ENCODE measurements at places on chromosomes 2 and 18.
A peak's percentile ranks its signal among the peaks of the same experiment; 100 is the strongest.

DNA sequence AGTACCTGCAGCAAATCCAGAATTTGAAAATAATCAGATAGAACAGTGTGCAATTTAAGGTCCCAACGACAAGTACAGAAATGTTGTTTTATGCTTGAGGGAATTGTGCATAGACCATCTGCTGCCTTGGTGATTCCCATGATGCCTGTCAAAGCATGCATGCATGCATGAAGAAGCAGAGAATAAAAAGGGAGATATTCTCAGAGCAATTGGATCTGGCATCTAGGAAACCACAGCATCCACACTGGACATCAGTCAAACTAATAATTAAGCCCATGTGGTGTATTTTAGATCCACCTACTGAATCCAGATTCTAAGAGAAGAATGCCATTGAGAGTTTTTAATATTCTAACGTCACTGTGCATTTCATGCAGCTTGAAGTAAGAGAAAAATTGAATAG is 361.2 kb downstream of the FSIP2 start:
- DNase-seq: no peak

- DNase-seq: no peak
Observed at GRCh38 chr18:57741273-57741672, 61.8 kb downstream of the ATP8B1 start.

- no peak for DNase-seq
Observed at GRCh38 chr2:41061356-41061755, 609.5 kb upstream of the SLC8A1 start.

DNA sequence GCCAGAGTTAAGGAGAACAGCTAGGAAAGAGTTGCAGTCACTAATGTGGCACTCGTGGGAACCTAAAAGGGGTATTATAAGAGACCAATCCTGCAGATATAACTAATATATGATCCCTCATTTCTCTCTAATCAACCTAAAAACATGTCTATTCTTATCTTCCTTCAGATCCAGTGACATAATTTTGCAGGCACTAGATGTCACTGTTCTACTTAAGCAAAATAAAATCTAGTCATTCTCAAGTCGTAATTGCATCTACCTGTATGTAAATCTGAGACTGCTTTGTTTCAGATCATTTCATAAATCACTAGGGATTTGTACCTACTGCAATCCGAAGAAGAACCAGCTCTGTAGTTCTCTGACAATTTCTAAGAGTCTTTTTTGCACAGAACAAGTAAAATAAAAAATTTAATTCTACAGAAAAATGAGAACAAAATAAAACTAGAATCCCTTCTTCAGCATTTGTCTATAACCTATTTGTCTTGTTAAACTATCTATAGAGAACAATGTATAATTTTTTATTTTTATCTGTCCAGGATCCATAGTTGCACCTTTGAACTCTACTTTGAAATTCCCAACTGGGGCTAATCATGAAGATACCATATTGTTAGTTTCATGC is 56.5 kb upstream of the ERBB4 start:
- no peak for DNase-seq

DNA sequence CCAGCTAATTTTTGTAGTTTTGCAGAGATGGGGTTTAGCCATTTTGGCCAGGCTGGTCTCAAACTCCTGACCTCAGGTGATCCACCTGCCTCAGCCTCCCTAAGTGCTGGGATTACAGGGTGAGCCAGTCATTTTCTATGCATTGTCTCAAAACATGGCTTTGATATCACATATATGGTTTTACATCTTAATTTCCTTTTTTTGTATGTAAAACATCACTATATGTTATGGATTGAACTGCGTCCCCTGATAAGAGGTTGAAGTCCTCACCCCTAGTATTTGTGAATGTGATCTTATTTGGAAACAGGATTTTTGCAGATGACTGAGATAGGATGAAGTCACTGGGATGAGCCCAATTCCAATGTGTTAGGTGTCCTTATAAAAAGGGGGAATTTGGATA is 89.8 kb upstream of the MYCN start:
- no peak for DNase-seq

GRCh38 chr2:27792759-27793158 is 21.2 kb downstream of the MRPL33 start:
- no peak for DNase-seq

- no peak for DNase-seq
Observed at GRCh38 chr18:74577019-74577418, 20.7 kb upstream of the ZNF407 start.

DNA sequence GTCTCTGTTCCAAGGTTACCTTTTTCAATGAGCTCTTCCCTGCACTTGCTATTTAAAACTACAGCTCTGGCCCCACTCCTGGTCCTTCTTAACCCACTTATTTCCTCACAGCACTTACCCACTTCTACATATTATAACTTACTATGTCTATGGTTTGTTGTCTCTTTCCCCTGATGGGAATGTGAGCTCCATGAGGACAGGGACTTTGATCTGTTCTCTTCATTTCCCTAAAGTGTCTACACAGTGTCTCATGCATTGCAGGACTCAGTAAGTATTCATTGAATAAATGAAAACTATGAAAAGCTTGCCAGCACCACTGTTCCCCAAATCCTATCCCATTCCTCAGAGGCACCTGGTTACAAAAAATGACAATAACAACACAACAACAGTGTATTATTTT is 18.3 kb upstream of the ACYP2 start:
- no peak for DNase-seq

GRCh38 chr2:170005702-170006101 is 172.2 kb upstream of the MYO3B start:
- DNase-seq: no peak

GRCh38 chr2:121189011-121189410 is 96.0 kb downstream of the TFCP2L1 start:
- no peak for DNase-seq

- DNase-seq: no peak
Observed at GRCh38 chr2:145638675-145639074, 1118.8 kb upstream of the ZEB2 start.

DNA sequence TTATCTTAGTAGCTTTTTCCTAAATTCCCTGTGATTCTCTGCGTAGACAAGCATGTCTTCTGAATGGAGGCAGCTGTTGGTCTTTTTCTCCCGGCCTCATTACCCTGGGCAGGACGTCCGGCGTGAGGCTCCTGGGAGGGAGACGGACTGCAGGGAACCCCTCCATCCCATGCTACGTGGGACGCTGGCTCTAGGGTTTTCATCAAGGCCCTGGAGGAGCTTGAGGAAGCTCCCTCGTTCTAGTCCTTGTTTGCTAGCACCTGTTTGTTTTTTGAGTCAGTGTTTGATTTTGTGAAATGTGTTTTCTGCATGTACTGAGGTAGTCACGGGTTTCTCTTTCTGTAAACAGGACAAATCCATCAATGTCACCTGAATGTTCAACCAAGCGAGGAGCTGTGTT is 99.3 kb upstream of the TMEM18 start:
- no peak for DNase-seq

- no peak for DNase-seq
Observed at GRCh38 chr18:35060122-35060815, 19.1 kb downstream of the MAPRE2 start.

DNA sequence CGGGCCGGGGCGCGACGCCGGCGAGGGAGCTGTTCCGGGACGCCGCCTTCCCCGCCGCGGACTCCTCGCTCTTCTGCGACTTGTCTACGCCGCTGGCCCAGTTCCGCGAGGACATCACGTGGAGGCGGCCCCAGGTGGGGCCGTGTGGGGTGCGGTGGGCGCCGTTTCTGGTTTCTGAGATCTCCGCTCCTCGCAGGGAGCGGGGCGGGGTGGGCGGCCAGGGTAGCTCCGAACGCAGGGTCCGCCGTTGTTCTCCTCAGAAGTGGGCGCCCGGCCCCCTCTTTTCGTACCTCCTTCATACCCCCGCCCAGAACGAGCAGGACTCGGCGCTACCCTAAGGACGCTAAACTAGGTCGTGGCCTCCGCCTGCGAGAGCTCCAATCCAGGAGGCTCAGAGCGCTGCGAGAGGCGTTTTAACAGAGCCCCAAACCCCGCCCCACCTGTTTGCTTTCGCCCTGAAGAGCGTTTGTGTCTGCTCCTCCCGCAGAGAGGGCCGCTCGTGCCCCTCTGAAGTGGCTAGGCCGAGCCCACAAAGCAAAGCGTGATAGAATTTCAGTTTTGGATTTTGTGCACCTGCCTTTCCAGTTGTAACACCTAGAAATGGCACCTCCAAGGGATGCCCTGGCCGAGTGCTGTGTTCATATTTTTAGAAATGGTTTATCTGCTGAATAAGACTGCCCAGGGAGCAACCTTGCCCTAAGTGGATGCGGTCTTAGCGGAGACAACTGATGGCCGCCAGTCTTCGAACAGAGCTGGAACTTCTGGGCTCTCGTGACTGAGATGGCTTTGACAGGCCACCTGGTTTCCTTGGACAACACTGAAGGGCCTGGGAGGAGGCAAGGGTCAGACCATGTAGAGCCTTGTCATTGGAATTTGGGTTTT is 626 bp downstream of the CAPN10 start:
- peak; percentile 57 for DNase-seq

- DNase-seq: no peak
Observed at GRCh38 chr2:182521453-182522404, 94.9 kb upstream of the PDE1A start.

DNA sequence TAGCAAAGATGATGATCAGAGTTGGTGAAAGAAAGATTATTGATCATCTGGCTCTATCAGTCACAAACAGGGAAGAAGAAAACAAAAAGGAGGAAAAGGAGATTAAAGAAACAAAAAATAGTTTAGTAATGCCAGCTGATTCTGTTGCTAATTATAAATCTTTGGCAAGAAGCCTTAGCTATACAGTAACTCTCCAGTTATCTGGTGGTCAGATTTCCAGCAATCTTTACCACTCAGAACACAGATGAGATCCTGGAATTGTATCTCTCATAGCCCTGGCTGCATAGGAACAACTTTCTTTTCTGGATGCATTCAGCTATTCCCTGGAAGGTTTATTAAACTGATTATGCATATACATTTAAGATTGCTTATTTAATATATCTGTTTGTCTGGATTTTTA is 256.8 kb upstream of the ZEB2 start:
- no peak for DNase-seq

DNA sequence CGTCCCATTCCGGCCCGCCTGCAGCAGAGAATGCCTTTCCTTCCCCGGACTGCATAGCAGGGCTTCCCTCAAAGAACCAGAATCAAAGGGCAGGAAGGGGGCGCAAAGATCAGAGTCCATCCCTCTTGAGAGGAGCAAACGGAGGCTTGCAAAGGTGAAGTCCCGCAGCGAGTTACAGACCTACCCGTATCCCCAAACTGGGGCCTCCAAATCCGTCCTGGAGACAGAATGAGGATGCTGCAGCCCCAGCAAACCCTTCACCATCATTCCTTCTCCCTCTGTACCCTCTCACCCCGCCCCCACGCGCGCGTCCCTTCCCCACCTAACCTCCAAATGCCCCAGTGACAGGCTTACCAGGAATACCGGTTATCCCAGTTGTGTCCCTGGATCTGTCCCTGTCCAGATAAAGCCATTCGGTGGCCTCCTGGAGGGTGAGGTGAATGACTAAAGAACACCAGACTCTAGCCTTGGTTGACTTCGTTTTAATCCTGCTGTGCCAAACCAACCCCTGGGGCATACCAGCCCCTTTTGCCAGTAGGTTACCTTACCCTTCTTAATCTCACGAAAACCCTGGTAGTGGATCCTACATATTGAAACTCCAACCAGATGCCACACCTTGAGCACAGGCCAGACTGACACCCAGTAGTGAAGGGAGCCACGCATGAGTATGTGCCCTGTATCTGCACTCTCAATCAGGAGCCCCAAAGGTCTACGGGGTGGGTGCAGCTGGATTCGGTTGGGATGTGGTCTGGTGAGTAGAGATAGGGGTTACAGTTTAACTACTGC is 961 bp upstream of the SLC40A1 start:
- DNase-seq: no peak

DNA sequence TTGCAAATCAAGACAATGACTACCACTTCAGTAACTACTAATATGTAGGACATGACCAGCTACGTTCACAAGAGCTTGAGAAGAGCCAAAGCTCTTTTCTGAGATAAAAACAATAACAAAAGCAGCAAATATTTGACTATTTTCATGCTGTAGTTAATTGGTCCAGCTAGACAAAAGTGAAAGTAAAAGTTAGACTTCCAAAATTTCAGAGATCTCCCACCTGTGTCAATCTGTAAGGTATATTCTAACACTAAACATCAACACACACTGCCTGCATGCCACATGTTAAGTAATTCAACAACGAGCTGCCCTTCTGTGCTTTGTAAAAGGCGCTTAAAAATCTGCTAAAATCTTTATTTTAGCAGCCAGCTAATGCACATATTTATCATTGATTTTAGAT is 185.9 kb downstream of the SLC39A10 start:
- no peak for DNase-seq

- no peak for DNase-seq
Observed at GRCh38 chr2:188456114-188456909, 164.6 kb downstream of the GULP1 start.

DNA sequence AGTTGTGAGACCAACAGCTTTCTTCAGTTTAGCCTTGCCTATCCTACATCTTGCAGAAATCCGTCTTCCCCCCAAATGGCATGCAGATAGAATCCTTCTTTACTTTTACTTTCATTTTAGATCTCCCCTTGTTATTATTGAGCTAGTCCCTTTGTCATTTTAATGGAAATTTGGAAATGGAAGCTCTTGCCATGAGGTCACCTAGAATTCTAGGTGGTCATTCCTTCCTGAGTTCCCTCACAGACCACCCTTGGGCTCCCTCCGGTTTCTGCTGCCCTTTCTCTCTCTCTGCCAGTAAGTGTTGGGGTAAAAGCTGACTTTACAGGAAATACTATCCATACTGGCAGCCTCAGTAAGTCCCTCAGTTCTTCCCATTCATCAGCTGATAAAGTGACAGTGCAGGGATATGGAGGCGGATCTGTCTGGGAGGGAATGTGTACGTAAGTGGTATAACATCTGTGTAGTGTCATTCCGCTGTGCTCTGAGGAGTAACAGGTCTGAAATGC is 30.2 kb downstream of the ARHGAP25 start:
- DNase-seq: no peak

DNA sequence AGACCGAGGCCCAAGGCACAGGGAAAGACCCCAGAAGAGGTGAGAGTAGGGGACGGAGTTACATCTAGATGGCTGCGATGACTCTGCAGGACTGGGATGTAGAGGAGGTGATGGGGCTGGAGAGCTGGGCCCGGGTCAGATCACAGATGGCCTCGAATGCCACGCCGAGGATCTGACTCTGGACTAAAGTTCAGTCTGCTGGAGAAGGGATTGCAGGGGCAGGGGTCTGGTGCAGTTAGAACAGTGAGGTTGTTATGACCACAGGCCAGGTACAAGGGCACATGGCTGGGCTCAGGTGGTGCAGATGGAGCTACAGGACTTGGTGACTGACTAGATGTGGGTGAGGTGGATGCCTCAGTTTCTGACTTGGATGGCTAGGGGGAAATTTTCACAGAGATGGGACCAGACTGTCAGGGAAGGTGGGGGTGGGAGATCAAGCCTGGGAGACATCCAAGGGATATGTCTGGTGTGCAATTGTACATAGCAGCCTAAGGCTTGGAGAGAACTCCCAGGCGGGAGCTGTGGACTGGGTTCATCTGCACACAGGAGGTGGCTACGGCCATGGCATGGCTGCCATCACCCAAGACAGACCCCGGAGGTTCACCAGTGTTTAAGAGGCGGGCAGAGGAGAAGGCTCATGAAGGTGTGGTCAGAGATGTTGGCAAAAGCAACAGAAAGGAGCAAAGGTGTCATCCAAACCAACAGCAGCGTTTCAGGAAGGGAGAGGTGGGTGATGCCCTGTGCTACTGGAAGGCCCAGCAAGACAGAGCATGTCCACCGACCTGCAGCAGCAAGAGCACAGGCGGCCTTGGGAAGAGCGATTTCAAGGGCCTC is 66.9 kb downstream of the CIB4 start:
- DNase-seq: no peak

Measured in activated CD4-positive, alpha-beta T cell treated with anti-CD3 and anti-CD28 coated beads, Interleukin-2, Interleukin-4, amounts not matched to agents 100 ng/mL and 50 ng/mL, durations not matched to agents 16 hours and 8 hours (primary cell).